Chondrocyte (in vitro differentiated cells): ENCODE measurements at places on chromosomes 11 and 22. TPM values are rescaled to one million over a fixed set of nuclear protein-coding genes. Genes with fewer than 3 reads are reported as not detected.

Gene MUC5B
- not detected in 3 replicates for total RNA-seq

Gene PGA5
- not detected in 3 replicates for total RNA-seq

Gene DCHS1
- 33.1 to 34.6 TPM (median 33.4 TPM) in 3 replicates for total RNA-seq

Gene MMP27
- not detected in 3 replicates for total RNA-seq

Gene OTOG
- 0.08 to 0.82 TPM in 2 of 3 replicates, not detected in the other for total RNA-seq

Gene OR8K3
- total RNA-seq: not detected in 3 replicates

Gene ST13
- 187 to 229 TPM (median 207 TPM) in 3 replicates for total RNA-seq

Gene ROBO4
- not detected in 3 replicates for total RNA-seq

Gene OR5AK2
- total RNA-seq: not detected in 3 replicates

Gene DAGLA
- total RNA-seq: 2.8 to 5.5 TPM (median 4.8 TPM) in 3 replicates

Gene PICALM
- 319 to 358 TPM (median 328 TPM) in 3 replicates for total RNA-seq

Gene OR51B4
- total RNA-seq: not detected in 3 replicates

Gene IGSF22
- total RNA-seq: not detected in 3 replicates

Gene ACER3
- total RNA-seq: 15.8 to 17.9 TPM (median 16.0 TPM) in 3 replicates

Gene MB
- not detected in 3 replicates for total RNA-seq

Gene IFTAP
- 16.4 to 19.7 TPM (median 17.9 TPM) in 3 replicates for total RNA-seq

Gene RSF1
- total RNA-seq: 61.3 to 65.0 TPM (median 64.2 TPM) in 3 replicates

Gene ST14
- 0.10 TPM in 2 of 3 replicates, not detected in the other for total RNA-seq

Gene C22orf31
- not detected in 3 replicates for total RNA-seq

Gene IFITM1
- total RNA-seq: 1.0 to 3.3 TPM (median 1.6 TPM) in 3 replicates

Gene MAFF
- 1.7 to 9.9 TPM (median 8.5 TPM) in 3 replicates for total RNA-seq

Gene PES1
- 53.6 to 61.7 TPM (median 56.4 TPM) in 3 replicates for total RNA-seq

Gene POU2AF2
- total RNA-seq: not detected in 3 replicates

Gene KLHDC7B
- 0.34 to 7.2 TPM (median 6.3 TPM) in 3 replicates for total RNA-seq

Gene GGTLC3
- 0.42 TPM in 1 of 3 replicates, not detected in the others for total RNA-seq

Gene ZNF280B
- total RNA-seq: 4.5 to 4.7 TPM (median 4.6 TPM) in 3 replicates

Gene HBG2
- not detected in 3 replicates for total RNA-seq

Gene PDE2A
- 0.21 TPM in 1 of 3 replicates, not detected in the others for total RNA-seq

Gene MS4A7
- total RNA-seq: not detected in 3 replicates

Gene OR4D5
- total RNA-seq: not detected in 3 replicates

Gene OR52K2
- total RNA-seq: not detected in 3 replicates

Gene TPH1
- 0.99 to 6.4 TPM (median 5.0 TPM) in 3 replicates for total RNA-seq

Gene SMCO4
- total RNA-seq: 21.3 to 38.6 TPM (median 24.0 TPM) in 3 replicates

Gene CLMP
- 4.8 to 21.4 TPM (median 6.6 TPM) in 3 replicates for total RNA-seq

Gene ZNF202
- total RNA-seq: 7.4 to 10.0 TPM (median 8.3 TPM) in 3 replicates

Gene SERPIND1
- not detected in 3 replicates for total RNA-seq

Gene C11orf87
- 0.05 to 0.36 TPM (median 0.15 TPM) in 3 replicates for total RNA-seq

Gene ENTHD1
- total RNA-seq: not detected in 3 replicates
